ENCODE measurements at places on chromosomes 7 and 10.

DNA sequence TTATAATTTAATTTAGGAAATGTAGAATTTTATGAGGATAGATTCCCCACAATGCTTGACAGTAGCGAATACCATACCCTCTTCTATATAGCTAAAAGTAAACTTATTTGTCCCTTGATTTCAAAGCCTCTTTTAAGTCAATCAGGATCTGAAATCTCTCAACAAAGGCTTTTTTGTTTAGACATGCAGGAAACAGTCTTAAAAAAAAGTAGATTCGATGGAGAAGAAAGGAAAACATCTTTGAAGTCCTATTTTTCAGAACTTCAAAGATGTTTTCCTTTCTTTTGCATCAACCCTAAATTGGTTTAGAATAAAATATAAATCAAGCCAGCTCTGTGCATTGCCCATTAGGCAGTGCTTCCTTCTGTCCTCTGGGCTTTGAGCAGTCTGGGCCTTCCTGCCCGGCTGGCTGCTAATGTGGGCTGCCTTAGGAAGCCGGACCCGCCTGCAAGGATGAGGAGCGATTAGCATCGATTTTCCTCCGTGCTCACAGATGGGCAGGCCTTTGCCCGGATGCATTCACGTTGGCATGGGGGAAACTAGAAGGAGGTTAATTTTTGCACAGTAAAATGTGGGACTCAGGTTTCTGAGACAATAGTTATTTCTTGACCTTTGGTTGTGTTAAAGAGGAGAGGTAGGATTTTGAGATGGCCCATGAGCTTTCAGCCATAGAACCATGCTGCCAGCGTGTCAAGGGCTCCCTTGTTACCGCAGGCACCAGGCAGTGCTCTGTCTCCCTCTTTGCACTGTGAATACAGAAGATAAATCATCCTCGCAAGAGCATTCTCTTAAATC, 15.5 kb downstream of the MSRB2 start:
- no peak for DNase-seq

GRCh38 chr7:82404652-82405051, 38.9 kb downstream of the CACNA2D1 start:
- DNase-seq: no peak

GRCh38 chr7:125357676-125358455, 428.2 kb upstream of the POT1 start:
- DNase-seq: no peak

GRCh38 chr7:83410989-83411591, 237.8 kb downstream of the SEMA3E start:
- DNase-seq: peak; percentile 42

- DNase-seq: no peak
Measured at GRCh38 chr7:33973231-33974015, 68.1 kb downstream of the BMPER start.

GRCh38 chr7:69953136-69954067, 355.1 kb downstream of the AUTS2 start:
- no peak for DNase-seq

DNA sequence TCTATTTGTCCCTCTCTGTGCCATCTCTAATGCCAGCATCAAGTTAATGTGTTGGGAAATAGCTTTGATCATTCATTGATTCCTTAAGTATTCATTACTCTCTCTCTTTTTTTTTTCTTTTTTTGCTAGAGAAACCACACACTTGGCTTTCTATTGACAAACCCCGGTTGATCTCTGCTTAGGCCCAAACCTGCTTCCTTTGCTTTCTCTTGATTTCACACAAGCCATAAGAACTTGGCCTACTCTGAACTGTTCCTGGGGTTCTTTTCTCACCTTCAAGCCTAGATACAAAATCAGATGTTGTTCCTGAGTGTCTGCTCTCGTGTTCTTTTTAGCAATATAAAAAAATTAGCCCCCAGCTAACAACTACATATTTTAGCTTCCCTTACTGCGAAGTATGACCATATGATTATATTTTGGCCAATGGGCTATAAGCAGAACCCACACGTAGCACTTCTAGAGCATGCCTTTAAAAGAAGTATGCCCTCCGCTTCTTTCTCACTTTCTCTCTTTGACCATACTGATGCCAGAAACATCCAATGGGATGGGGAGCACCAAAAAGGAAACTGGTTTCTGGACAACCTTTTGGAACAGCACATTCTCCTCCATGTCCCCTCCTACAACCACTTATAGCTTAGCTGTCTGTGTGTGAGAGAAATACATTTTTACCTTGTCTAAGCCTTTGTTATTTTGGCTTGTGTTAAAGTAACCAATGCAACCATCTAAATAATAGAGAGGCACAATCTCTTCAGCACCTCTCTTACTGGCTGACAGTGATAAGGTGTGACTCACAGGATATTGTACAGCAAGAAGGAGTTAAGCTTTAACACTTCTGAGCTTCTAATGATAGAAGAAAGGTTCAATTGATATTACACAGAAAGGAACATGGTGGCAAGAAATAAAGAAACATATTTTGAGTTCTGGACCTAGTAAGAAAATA, 96.6 kb upstream of the LRRN3 start:
- DNase-seq: no peak

GRCh38 chr10:44725404-44725803, 185.7 kb upstream of the TMEM72 start:
- peak; percentile 34 for DNase-seq

DNA sequence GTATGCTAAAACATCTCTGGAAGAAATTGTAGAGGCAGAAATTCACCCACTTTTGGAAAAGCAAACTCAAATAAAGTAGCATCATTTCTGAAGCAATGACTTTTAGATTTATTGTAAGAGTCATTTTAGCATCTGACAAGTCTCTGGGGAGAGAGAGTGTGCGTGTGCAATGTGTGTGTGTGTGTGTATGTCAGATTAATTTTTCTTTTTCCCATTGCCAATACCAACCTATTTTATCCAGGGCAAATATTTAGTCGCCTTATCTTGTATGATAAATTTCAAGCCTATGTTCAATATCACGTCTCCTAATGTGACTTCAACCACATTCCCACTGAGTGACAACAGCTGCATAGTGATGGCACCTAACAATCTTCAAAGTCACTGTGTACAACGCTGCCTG, 101.7 kb downstream of the NEBL start:
- no peak for DNase-seq

GRCh38 chr7:133887459-133887858, 239.7 kb upstream of the LRGUK start:
- no peak for DNase-seq

GRCh38 chr7:26202019-26202990, 760 bp downstream of the CBX3 start:
- DNase-seq: no peak

DNA sequence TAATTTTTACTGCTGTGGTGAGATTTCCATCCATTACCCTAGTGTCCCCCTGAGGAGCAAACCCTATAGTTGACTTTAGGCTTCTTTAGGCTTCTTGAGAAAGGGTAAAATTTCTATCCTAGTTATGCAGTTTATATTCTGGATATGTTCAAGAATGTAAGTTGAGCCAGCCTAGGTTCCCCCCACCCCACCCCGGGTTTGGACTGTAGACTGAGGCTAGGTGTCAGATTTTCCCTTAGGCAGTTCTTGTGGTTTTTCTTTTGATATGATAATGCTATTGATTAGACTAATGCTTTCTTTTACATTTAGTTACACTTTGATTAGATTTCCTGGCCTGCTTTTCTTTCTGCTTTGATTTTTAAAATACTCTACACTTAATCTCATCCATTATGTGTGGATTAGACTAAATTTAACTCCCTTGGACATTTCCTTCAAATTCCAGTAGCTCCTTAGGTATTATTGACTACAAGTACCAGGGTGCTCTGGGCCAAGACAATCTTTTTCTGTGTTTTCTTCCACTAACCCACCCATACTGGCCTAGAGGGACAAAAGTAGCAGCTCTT, 37.7 kb downstream of the NRF1 start:
- no peak for DNase-seq

DNA sequence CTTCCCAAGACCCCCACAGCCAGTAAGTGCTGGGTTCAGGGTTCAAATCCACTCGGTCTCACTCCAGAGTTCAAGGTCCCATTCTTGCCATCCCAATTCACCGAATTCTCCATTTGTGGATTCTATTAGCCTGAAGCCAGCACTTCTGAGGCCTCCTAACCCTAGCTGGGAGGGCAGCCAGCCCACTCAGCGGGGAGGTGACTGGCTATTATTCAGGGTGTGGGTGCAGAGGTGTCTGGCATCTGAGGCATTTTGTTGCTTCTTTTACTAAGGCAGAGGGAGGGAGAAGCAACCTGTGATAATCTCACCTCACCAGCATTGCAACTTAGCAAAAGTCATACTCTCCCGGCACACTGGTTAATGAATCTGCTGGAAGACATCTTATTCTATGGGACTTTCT, 8.7 kb upstream of the PTPRN2 start:
- no peak for DNase-seq

DNA sequence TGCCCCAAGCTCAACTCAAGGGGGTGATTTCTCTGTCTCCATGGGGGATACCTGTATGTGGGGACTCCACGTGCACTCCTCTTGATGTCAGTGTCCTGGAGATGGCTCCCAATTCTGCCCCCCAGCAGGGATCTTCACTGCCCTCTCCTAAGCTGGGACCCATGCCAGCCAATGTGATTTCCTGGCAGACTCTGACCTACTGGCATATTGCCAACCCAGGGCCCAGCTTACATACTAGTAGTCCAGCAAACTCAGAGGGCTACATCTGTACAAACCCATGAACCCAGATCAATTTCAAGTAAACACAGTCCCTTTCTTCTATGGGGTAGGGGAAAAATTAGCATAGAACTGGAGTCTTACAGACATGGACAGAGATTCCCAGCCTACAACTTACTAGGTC, 26.2 kb upstream of the BMPR1A start:
- DNase-seq: no peak

GRCh38 chr10:94402843-94403379, 570 bp downstream of the TBC1D12 start:
- DNase-seq: no peak

GRCh38 chr10:49138361-49138891, 4.6 kb upstream of the FAM170B start:
- peak; percentile 57 for DNase-seq

All from fibroblast of gingiva (primary cell).